ENCODE measurements at places on chromosomes 2 and 18.

DNA sequence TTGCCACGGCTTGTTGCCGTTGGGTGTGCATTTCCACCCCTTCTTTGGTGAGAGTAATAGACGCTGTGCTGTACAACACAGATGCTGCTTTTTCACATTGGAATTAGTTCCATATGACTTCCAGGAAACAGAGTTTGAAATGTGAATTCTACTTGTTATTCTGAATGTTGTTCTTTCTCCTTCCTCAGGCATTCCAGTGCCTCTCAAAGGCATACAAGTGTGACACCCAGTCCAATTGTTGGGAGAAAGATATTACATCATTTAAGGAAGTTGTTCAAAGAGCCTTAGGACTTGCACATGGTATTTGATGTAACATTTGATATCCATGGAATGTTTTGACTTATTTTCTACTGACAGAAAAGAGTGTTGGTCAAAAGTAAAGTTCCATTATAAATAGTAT lies 134.4 kb upstream of the LTBP1 start:
- DNase-seq = no peak

GRCh38 chr2:17894556-17894955 lies 16.1 kb downstream of the KCNS3 start:
- DNase-seq = no peak

DNA sequence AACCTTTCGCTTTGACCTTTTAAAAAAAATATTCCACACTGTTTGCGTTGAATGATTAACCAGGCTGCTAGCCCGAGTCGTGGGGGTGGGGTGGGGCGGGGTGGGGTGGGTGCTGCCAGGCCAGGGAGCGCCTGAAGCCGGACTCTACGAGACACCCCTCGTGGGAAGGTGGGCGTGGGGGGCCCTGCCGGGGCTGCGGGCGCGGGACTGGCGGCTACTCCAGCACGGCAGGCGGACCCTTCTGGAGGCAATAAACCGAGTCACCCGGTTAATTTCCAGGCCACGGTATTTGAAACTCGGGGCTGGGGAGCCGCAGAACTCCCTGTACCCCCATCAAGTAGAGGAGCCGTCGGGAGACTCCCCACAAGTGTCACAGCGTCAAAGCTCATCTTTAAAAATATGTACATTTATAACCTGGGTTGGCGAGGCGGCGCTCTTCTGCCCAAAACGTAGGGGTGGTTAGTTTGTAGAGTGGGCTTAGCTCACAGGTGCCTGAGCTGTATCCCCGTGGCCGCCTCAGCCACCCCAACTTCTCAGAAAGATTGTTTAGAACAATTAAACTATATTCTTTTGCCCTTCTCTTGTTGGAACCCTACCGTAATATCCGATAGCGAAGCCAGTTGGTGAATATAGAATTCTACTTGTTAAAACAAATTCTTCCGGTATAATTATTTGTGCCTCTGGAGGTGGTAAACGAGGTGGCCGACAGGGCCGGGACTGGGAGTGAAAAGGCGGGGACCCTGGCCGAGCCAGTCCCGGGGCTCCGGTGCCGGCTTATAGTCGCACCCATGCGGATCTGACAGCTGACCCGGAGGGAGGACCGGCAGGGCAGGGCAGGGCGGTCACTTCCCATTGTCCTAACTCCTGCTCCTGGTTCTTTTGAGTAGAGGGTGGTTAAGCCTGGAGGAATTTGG lies 1.4 kb downstream of the B3GNT2 start:
- peak; percentile 84 for DNase-seq

GRCh38 chr2:152504618-152505017 lies 169.6 kb downstream of the FMNL2 start:
- no peak for DNase-seq

GRCh38 chr2:128178650-128179460 lies 87.9 kb downstream of the UGGT1 start:
- DNase-seq = peak; percentile 54

DNA sequence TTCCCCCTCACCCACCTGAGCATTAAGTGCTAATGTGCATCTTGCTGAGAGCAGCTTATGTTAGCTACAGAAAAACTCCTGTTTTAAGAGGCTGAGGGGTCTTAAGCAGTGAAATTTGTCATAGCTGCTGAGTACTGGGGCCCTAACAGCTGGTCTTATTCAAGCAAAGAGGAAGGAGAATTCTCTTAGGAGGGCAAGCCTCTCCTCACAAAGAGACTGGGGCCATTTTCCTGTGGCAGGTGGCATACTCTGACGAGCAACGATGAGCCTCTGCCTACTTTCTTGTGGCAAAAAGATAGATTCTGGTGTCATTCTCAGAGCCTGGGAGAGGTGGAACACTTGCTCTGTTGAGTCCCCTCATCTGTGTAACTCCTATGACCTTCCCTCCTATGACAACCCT lies 53.2 kb downstream of the SPRED2 start:
- DNase-seq = no peak

DNA sequence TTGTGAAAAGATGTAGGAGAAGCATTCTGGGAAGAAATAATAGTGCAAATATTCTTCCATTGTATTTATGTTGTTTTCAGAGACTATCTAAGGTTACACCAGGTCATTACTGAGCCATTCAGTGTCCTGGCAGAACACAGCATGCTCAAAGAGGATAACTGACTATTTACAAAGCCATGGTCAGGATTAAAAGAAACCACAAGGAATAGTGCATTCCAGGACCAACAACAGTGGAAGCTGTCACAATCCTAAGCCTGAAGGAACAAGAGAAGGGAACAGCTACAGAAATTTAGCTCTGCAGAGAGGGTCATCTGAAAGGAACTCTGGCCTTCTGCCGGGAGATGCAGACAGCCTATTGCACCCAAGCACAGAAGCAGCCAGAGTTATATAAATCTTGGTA lies 116.7 kb downstream of the DSC3 start:
- no peak for DNase-seq

- DNase-seq = no peak
Measured at GRCh38 chr2:11647834-11648600, 22.0 kb downstream of the NTSR2 start.

- DNase-seq = no peak
Measured at GRCh38 chr2:122007126-122007525, 251.7 kb downstream of the TSN start.

DNA sequence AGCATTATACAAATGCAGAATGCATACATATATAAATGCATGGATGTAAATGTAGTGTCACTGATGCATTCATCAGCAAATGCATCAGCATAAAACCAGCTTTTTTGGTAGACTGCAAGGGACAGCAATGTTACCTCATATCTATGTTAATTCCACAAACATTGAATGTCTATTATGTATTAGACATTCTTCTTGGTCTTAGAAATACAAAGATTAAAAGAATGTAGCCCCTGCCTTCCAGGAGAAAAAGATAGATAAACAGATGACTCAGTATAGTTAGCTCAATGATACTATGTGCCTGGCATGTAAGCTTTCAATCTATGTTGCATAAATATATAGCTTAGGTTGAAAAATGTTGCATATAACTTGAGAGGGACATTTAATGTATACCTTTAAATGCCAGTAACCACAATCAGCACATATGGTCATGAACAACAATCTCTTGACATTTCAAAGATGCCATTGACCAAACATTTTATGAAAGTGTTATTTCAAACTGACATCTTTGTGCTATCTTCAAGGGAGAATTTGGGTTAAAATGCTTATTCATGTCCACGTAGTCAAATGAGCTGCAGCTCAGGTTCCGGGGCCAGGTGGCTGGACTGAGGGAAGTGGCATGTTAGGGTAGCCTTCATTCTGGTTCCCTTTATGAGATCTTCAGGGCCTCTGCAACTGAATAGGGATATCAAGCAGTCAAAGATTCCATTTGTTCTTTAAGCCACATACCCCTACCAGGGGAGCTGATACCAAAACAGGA lies 45.2 kb upstream of the GCG start:
- DNase-seq = no peak

GRCh38 chr2:134862674-134863073 lies 24.3 kb downstream of the ACMSD start:
- DNase-seq = no peak

GRCh38 chr18:27175914-27176313 lies 9.2 kb downstream of the CHST9 start:
- DNase-seq = no peak

DNA sequence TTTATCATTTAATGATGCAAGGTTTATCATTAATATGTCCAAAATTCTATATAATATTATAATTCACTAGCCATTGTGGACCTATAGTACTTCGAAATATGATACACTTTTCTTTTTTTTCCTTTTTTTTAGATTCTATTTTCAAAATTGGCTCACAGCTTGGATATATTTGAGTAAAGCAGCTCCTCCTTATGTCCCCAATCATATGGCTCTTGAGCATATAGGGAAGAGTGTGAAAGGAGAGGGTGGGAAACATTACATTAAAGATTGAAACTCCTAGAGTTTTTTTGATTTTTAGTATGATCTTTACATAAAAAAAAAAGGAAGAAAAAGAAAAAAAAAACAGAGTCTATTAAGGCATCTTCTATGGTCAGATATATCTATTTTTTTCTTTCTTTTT lies 457.9 kb downstream of the RIT2 start:
- no peak for DNase-seq

DNA sequence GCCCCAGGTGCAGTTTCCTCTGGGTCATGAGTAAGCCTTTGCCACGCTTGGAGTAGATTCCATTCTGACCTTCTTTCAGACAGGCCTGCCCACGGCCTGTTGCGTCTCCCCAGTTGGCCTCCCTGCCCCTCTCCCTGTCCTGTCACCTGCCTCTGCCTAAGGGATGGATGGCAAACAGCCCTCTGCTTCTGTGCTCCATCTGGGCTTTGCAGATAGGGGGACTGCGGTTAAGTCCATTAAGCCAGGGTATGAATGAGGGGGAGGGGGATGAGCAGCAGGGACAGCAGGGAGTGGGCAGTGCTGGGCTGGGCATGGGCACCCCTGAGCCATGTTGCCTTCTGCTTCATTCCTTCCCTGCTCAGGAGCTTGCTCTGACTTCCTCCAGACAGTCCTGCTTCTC lies 37.6 kb upstream of the B3GNT7 start:
- DNase-seq = no peak

GRCh38 chr2:127134235-127134634 lies 27.3 kb upstream of the BIN1 start:
- DNase-seq = no peak

- DNase-seq = no peak
Measured at GRCh38 chr18:5710235-5710634, 166.4 kb upstream of the EPB41L3 start.

GRCh38 chr2:60535685-60536312 lies 17.7 kb downstream of the BCL11A start:
- DNase-seq = no peak

DNA sequence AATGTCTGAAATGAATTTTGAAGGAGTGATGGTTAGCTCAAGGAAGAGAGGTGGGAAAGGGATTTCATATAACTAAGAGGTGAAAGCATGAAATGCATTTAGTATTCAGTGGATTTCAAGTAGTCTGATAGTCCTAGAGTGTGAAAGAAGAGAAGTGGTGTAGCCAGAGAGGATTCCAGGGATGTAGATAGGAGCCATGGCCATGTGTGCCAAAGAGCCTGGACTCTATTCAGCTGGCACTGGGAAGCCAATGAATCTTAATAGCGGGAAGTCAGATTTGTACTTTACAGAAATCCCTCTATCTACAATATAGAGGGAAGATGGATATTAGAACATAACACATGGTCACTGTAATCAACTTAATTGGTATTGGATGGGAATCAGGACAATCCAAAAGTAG lies 8.3 kb upstream of the BOLL start:
- DNase-seq = no peak

DNA sequence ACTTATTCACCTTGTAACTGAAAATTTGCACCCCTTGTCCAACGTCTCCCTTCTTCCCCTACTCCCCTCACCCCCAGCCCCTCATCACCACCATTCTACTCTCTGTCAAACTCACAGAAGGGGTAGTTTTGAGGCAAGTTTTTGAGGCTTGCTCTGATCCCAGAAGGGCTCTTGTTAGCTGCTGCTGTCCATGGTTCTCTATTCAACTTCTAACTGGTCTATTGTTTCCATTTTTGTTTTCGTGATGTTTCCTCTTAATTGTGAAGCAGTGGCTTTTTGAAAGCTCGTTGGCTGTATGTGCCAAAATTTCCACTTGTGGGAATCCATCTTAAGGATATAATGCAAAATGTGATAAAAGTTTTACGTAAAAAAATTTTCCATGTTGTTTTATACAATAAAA lies 92.5 kb upstream of the CRACDL start:
- DNase-seq = no peak

- no peak for DNase-seq
Measured at GRCh38 chr2:113858764-113859163, 31.1 kb upstream of the ACTR3 start.

- DNase-seq = no peak
Measured at GRCh38 chr2:71720596-71721361, 267.4 kb downstream of the DYSF start.

DNA sequence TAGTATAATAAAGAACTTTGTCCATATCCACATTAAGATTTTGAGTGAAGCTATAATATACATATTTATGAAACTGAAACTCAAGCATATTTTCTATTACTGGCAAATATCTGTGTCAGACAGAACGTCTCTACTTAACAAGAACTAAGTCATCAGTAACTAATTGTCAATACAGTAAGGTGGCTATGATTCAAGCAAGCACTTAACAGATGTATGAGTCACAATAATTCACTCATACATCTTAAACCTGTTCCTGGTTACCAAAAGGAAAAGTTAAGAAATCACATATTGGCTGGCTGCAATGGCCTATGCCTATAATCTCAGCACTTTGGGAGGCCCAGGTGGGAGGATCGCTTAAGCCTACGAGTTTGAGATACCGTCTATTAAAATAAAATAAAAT lies 96.0 kb downstream of the SOS1 start:
- DNase-seq = no peak

- no peak for DNase-seq
Measured at GRCh38 chr2:30249354-30249753, 18.0 kb downstream of the LBH start.

DNA sequence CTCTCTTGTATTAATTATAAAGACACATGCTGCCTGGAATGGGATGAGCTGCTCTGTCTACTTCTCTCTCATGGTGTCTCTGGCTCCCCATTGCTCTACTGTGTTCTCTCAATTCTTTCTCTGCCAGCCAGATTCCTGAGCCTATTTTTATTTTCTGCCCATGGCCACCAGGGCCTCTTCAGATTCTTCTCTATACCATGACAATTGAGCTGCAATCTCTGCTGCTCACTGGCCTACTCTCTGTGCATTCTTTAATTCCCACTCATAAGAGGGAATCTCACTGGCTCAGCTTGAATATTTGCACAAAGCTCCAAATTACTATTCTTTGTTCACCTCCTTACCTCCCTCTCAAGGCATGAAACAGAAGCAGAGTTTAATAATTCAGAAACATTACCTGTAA lies 161.4 kb upstream of the GULP1 start:
- no peak for DNase-seq

GRCh38 chr2:192025637-192026036 lies 169.1 kb downstream of the TMEFF2 start:
- no peak for DNase-seq
